ENCODE measurements at places on chromosomes 6 and 20. TPM values are rescaled to one million over a fixed set of nuclear protein-coding genes. Genes with fewer than 3 reads are reported as not detected.

- no peak for DNase-seq
These were observed 4.4 kb upstream of the VIP start for GRCh38 chr6:152746172-152746553.

- DNase-seq, result no peak
These were observed 119.6 kb upstream of the EDN1 start for GRCh38 chr6:12170351-12171092.

The DOK5 gene
- 4.5 TPM for total RNA-seq

- DNase-seq, result no peak
These were observed 130.6 kb downstream of the RFX6 start for GRCh38 chr6:117007659-117008058.

DNA sequence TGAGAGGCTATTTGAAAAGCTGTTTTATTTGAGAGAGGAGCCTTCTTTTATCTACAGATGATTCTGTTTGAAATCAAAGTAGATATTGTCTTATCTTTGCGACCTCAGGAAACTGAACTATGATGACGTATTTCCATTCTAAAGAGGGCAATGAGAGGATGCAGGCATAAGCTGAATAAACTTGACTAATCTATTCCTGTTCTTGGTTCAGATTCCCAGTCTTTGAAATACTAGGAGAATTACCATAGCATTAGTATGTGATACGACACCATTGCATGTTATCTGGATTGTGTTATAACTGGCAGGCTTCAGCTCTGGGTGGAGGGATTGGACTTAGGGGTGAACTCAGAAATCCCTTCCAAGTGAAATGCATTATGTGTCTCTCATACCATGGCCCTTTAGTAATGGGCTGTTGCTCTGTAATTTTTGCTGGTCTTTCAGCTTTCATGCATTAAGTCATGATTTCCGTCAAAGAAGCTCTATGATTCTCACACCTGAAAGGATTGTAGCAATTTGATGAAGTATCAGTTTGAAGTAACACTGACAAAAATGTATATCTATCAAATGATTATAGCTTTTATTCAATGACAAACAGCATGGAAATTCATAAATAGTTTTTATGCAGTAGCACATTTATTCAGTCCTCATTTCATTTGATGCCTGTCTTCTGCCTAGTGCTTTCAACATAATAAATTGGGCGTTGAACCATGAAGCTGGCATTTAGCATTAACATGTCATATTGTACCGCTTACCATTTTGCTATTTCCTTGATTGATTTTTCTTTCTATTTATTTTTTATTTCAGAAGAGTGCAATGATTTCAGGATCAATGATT, 138.4 kb upstream of the SPACA1 start:
- DNase-seq, result no peak

DNA sequence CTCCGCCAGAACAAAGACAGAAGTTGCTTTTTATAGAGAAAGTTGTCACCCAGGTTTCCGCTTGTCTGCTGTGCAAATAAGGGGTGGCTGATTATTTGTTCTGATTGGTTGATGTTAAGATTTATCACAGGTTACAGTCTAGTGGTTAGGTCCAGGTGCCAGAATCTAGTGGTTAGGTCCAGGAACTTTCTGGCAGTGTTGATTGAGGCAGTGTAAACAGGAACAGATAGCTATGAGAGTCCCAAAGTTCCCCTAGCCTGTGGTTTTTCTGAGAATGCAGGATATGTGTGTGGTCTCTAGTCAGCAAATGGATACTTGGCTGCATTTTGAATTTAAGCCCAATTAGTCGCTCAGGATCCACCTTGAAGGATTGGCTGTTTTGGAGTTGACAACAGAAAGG, 148.0 kb downstream of the TMEM200A start:
- no peak for DNase-seq
